NCI-H1105 (cell line): ENCODE measurements at places on chromosomes 12 and 14.

DNA sequence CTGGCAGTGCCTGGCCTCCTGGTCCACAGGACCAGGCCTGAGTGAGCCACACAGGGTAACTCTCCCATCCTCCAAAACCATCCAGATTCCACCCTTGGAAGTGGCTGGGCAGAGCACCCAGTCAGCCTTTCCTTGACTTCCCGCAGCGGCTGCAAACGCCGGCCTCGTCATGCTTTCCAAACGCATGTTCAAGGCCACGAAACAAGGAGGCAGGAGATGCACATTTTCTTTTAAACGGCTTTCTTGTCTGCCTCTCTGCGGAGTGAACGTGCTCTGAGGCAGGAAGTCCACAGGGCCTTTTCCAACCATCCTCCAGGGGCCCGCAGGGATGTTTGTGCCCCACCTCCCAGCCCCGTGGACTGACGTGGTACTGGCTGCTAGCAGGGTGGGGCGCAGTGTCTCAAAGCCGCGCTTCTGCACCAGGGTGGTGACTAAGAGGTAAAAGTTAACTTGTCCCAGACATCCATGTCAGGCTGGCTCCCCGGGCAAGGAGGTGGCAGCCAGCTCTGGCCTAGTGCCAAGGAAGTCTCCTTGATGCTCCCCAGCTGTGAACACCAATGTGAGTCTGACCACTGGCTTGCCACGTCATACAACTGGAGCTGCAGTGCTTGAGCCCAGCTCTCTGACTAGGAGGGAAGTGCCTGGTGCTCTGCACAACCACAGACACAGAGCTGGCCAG lies 45.0 kb downstream of the KCNA5 start:
- DNase-seq, result no peak

DNA sequence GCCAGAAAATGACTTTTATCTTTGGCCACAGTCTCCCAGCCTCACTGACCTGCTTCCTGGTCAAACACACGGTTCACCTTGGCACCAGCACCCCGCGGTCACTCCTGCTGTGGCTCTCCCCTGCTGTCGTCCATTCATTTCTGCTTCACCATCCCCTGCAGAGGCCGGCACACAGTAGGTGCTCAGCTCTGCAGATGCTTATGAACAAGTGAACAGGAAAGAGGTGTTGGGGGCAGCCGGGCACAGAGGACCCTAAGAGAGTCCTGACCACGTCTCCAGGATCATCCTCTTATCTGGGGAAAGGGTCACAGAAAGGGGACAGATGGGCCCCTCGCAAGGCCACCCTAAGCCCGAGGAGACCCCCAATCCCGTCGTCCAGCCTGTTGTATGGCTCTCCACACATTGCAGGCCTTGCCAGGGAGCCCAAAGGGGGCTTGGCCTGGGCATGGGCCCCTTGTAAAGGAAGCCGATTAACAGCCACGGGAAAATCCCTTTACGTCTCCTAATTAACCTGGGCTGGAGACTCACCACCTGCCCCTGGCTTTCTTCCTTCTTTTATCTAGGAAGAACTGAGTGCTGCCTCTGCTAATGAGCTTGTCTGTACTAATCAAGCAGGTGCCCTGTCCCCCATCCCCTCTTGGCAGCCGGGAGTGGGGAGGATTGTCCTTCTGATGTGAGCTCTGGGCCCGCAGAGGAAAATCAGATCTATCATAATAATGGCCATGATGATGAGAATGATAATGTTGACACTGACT lies 119.2 kb downstream of the AACS start:
- DNase-seq, result no peak

- no peak for DNase-seq
Observed at GRCh38 chr12:53483225-53483978, 15.9 kb downstream of the MAP3K12 start.

GRCh38 chr12:107845980-107846659 lies 71.6 kb downstream of the ASCL4 start:
- DNase-seq, result no peak

DNA sequence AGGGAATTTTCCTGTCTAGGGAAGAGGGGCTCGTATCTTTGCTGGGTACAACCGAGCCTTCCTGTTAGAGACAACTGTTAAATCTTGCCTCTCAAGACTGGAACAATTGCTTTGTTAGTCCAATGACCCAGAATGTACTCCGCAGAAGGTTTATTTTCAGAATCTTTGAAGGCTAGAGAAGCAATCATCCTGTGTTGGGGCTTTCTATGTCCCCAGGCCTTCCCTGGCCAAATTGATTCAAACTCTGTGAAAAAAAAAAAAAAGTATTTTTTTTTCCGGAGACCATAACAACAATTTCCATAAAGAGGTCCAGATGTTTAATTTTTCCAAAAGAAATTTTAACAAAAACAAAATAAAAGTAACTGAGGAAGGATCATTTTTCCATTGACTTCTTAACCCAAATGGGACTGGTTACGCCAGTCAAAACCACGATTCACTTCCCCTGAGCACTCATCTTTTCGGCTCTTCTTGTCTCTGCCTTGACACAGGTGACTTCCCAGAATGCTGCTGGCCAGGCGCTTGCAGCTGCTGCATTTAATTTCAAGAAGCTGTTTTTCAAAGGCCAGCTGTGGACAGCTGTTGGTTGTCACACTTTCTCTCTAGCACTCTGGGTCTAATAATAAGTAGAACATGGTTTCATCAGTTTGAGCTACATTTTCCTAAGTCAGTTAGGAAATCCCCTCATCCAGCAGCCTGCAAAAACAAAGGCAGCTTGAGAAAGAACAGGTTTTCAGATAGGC lies 81.6 kb upstream of the MANSC4 start:
- no peak for DNase-seq

DNA sequence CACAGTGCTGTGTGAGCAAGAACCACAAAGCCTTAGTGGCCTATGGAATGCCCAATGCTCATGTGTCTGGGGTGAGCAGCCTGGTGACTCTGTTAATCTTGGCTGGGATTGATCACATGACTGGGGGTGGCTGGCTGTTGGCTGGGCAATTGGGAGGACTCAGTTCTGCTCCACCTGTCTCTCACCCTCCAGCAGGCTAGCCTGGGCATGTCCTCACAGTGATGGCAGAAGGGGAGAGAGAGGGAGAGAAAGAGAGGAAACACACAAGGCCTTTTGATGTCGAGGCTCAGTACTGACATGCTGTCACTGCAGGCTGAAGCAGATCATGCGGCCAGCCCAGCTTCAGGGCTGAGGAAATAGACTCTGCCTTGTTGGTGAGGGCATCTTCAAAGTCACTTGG lies 136.8 kb downstream of the TBX5 start:
- DNase-seq, result peak; percentile 67

- DNase-seq, result no peak
Observed at GRCh38 chr14:64841121-64841651, 38.5 kb downstream of the SPTB start.

GRCh38 chr12:104521731-104522130 lies 65.0 kb downstream of the CHST11 start:
- DNase-seq, result no peak

DNA sequence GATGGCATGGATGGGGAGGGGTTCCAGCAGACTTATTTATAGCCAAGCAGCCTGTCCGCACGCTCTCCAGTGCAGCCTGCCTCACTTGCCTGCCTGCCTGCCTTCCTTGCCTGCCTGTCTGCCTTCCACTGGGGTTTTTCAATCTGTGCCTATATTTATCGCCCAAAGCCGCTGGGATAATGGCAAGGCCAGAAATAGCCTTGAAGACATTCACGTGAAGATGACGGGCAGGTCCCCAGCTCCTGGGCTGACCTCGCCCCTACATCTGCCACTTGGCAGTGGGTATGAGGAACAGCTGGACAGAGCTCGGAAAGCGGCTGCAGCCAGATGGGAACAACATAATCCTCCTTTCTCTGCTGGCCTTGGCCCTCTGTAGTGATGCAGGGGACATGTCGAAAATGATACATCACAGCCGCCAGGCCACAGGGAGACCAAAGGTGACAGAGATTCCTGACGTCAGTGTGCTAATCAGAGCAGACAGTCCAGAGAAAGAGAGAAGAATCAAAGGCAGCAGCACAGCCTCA lies 53.3 kb downstream of the PITPNM2 start:
- DNase-seq, result no peak

- DNase-seq, result no peak
Observed at GRCh38 chr12:124809878-124810277, 53.8 kb downstream of the SCARB1 start.

DNA sequence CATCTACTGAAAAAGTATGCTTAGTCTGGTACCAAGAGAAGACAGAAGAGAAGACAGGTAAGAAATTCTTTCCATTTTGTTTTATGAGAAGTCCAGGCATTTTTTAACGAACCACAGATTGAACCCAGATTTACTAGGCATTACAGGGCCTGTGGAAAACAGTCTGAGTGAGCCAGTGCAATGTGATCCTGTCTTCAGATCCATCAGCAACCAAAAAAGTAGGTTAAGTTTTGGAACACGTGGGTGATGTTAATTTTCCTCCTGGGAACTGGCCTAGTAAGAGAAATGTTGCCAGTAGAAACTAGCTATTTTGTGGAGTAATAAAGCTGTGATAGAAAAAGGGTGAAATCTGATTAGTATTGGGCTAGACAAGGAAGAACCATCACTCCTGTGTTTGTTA lies 440.9 kb upstream of the SEL1L start:
- no peak for DNase-seq

DNA sequence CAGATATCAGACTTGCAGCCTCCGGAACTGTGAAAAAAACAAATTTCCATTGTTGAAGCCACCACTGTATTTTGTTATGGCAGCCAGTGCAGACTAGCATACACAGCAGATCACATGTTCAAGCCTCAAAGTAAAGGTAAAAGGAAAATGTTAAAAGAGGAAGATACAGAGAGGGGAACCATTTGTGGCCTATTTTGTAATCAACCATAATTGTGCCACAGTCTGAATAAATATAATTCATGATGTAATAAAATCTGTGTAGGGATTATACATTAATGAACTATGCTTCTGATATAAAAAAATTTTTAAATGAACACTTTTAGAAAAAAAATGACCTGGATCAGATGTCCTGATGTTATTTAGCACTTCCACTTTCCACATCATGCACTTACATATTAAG lies 79.6 kb downstream of the SLC16A7 start:
- DNase-seq, result no peak

GRCh38 chr14:97634751-97635150 lies 837.6 kb downstream of the VRK1 start:
- no peak for DNase-seq

GRCh38 chr12:2277492-2278155 lies 224.8 kb downstream of the CACNA1C start:
- DNase-seq, result no peak

- no peak for DNase-seq
Observed at GRCh38 chr14:77309131-77309530, 11.6 kb downstream of the POMT2 start.

DNA sequence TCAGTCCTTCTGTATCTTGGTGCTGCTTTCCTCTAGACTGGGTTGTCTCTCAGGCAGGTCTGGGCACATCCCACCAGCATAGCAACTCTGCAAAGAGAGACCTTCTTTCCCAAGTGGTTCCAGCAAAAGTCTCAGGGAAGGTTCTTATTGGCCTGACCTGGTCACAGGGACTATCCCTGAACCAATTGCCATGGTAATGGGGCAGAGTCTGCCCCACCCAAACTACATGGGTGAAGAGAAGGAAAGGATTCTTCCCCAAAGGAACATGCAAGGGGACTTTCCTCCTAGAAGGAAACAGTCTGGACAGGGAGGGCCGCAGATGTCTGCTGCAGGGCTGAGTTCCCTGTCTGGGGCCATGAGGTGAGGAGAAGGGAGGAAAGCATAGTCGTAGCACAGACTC lies 122.2 kb upstream of the NCOR2 start:
- DNase-seq, result no peak
